Mucosa of descending colon (tissue), 3 donors: ENCODE measurements at places on chromosomes 16 and 17. TPM values are rescaled to one million over a fixed set of nuclear protein-coding genes. Genes with fewer than 3 reads are reported as not detected.

- DNase-seq: no peak
Measured at GRCh38 chr17:10380631-10381408, 8.0 kb upstream of the MYH13 start.

DNA sequence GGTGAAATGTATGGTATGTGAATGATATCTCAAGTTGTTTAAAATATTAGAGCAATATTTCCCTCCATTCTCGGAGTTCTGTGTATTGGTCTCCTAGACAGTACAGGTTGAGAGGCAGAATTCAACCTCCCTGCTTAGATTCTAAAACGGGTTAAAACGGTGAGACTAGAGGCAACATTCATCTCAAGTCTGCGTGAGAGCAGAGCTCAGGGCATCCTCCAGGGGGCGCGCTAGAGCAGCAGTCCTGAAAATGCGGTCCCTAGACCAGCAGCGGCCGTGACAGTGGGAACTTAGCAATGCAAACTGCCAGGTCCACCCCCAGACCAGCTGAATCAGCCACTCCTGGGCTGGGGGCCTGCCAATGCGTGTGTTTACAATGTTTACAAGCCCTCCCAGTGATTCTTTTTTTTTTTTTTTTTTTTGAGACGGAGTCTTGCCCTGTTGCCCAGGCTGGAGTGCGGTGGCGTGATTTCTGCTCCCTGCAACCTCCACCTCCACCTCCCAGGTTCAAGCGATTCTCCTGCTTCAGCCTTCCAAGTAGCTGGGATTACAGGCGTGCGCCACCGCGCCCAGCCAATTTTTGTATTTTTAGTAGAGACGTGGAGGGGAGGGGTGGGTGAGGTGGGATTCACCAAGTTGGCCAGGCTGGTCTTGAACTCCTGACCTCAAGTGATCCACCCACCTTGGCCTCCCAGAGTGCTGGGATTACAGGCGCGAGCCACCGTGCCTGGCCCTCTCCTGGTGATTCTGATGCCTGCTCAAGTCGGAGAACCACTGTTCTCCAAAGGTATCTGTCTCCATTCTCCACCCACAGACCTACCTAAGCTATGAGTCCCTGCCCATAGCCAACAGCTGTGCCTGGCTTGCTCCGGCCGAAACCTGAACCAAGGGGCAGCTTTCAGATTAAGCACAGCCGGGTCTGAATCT, 24.2 kb downstream of the KLHL36 start:
- peak; percentile 79 for DNase-seq

SMTNL2 gene
- 1.1 TPM for total RNA-seq

- no peak for DNase-seq
Measured at GRCh38 chr16:47161464-47161863, 17.7 kb upstream of the NETO2 start.

TMEM235 gene
- total RNA-seq: not detected

- no peak for DNase-seq
Measured at GRCh38 chr17:82911822-82912221, 72.0 kb upstream of the ZNF750 start.

DNA sequence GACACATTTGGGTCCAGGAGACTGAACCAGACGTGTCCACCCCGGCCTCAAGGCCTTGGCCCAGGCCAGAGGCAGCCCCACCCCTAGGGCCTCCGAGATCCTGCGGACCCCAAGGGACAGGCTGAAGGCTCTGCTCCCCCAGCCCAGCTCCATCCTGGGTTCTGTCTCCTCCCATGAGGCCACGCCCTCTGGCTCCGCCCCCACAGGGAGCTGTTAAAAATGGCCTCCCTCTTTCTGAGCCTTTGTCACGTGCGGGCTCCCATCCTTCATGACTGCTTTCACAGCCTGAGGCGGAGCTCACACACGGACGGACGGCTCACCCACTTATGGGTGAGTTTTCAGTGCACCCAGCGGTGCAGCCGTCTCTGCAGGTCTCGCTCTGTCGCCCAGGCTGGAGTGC, 6.5 kb upstream of the CACNA1H start:
- DNase-seq: no peak

- DNase-seq: peak; percentile 93
Measured at GRCh38 chr17:7308625-7309433, 1.4 kb downstream of the EIF5A start.

SSTR5 gene
- not detected for total RNA-seq

GRCh38 chr17:30253312-30253711, 17.8 kb upstream of the SLC6A4 start:
- no peak for DNase-seq

GRCh38 chr16:12111223-12111622, 134.7 kb downstream of the SNX29 start:
- DNase-seq: no peak

- DNase-seq: peak; percentile 87
Measured at GRCh38 chr17:36533935-36534839, 481 bp downstream of the MYO19 start.

- no peak for DNase-seq
Measured at GRCh38 chr17:50692448-50693035, 15.2 kb downstream of the ANKRD40 start.

- no peak for DNase-seq
Measured at GRCh38 chr16:11094857-11095565, 150.6 kb downstream of the CLEC16A start.

- no peak for DNase-seq
Measured at GRCh38 chr16:28165598-28165997, 46.2 kb downstream of the XPO6 start.

DNA sequence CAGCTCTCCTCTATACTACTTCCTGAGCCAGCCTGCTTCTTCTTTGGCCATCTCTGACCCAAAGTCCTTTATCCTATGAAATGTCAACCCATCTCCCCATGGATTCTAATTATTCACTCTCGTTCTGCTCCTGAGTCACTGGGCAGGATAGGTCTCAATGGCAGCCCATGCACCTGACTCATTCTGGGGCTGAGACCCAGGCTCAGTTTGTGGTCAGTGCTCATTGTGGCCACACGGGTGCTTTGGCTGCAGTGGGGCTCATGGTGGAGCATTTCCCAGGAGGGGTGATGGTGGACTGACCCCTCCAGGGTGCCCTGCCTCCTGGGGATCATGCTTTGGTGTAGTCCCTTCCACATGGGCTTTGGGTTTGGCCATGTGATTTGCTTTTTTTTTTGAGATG, 154.8 kb upstream of the WSCD1 start:
- no peak for DNase-seq

TBC1D3K gene
- total RNA-seq: not detected

FUS gene
- total RNA-seq: 167 TPM

DNA sequence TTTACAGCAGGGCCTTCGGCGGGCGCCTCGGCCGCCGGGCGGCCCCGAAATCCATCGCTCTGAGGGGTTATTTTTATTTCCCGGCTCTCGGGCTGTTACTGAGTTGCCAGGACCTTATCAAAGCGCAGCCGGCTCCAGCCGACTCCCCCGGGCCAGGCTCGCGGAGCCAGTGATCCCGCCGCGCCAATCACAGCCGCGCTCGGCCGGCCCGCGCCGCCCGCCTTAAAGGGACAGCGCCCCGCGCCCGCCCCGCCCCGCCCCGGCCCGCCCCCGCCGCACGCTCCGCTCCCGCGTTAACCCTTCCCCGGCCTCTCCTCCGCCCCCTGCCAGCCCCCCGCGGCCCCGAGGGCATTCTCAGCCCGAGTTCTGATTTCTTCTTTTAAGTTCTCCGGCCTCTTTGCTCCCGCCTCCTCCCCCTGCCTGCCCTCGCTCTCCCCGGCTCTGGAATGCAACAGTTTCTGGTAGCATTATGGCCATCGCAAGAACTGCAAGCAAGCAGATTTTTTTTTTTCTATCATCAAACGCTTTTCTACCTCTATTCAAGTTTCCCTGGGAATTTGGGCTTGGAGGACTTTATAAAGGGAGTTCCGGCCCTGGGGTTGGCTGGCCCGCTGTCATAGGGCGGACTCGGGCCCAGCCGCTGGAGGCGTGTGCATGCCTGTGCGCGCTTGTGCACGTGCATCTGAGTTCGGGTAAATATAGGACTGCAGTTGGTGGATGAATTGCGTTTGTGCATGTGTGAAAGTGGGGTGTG, at the start of gene AXIN2:
TSS of gene AXIN2 (minus strand) at position 197 of the 754 bp plus-strand sequence. CDS start 3,028 bp downstream, outside the sequence.
- DNase-seq: peak; percentile 94
